ENCODE measurements at places on chromosomes 7 and 10.

DNA sequence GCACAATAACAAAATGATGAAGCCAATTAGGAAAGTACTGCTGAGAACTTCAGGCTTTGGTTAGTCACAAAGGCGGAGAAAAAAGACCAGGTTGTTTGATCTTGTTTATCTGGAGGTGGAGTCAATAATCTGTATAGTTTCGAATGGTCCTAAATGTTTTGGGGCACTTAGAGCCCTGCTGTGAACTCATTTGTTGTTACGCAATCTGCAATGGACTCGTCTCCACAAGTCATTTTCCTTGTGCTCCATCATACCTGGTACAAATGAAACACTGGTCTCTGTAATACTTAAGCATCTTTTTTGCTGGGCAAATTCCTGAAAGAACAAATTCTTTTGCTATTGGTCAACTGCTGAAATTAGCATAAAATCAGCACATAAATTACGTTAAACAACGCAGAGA is 430.5 kb downstream of the GATA3 start:
- no peak for DNase-seq

GRCh38 chr7:136687693-136688322 is 180.6 kb upstream of the CHRM2 start:
- DNase-seq, result peak; percentile 0

DNA sequence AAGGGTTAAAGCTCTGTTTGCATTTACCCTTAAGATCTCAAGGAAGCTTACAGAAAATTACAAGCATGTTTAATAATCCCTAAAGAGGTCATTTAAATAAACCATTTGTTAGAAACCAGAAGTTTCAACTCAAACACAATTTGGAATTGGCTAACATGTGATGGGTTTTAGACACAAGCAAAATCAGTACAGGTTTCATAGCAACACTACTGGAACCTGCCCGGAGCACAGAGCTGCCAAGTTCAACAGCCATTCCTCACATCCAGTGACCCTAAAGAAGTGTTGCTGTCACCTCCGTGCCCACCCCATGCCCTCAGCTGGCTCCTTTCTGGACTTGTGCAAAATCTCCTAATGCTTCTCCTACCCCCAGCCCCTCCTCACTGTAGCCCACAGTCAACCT is 338.8 kb upstream of the AUTS2 start:
- no peak for DNase-seq

GRCh38 chr10:45080331-45080730 is 79.6 kb downstream of the ZNF22 start:
- DNase-seq, result no peak

DNA sequence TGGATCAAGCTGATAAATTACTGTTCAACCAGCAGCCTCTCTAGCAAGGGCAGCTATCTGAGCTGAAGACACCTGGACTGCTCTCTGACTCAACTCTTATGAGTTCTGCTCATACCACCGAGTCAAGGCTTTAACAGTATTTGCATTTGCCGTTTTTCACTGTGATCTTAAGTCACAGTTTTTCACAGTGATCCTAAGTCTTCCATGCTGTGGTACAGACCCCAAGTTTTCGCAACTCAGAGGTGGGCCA is 31.3 kb downstream of the PIP4K2A start:
- no peak for DNase-seq

- no peak for DNase-seq
These were observed 48.3 kb upstream of the FAM171A1 start for GRCh38 chr10:15419279-15419874.

DNA sequence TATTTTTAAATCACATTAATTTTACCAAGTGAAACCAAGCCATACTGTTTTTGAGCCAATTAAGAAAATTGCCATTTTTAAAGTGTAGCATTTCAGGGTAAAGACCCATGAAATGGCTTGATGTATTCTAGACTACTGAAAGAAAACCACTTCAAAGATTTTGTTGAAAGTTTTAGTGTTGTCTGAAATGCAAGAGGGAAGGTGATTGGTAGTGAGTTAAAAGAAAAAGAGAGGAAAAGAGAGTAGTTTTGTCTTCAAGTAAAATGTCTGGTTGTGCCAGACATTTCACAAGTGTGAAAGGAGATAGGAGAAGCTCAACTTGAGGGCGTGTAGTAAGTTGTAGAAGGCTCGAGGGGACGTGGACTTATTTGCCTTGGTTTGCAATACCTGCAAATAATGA is 41.6 kb downstream of the CALML5 start:
- no peak for DNase-seq

GRCh38 chr10:66321723-66322665 is 603.8 kb upstream of the LRRTM3 start:
- DNase-seq, result no peak

DNA sequence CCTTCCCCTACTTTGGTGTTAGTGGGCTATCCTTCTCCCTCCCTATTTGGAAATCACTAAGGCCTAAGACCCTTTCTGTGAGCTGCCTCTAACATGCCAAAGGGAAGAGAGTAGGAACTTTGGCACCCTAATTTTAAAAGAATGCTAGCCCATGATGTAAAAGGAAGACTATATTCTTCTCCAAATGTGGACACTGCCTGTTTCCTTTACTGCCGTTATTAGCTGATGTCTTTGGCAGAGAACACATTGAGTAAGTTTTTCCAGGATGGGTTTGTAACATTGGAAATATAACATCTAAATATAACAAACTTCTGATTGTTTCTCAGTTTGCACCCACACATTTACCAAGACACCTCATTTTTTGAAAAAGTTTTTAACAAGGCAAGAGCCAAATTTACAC is 56.9 kb upstream of the TNKS2 start:
- DNase-seq, result no peak

DNA sequence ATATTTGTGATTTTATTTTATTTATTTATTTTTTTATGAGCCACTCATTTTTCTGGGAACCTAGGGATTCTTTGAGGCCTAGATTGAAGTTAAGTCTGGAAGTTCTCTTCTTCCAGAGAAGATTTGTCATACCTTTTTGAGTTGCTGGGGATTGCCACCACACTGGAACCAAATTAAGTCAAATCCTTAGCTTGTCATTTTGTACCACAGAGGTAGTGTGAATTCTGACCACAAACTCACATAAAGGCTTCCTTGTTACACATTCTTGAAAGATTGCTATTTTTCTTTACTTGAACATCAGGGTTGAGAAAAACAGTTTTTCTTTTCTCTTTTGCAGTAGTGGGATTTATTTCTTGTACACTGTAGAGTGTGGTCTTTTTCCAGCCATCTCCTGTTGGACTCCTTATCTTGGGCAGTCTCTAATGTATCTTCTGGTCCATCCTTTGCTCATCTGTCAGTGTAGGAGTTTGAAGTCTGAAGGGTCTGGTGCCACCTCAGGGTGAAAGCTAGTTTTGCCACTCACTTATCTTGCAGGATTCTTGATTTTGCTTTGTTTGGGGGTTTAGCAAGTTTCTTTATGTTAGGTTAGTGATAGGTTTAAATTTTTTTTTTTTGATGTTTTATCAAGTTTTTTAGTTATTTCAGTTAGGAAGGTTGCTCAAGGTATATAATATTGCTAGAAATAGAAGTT is 24.8 kb downstream of the PCBD1 start:
- DNase-seq, result no peak

DNA sequence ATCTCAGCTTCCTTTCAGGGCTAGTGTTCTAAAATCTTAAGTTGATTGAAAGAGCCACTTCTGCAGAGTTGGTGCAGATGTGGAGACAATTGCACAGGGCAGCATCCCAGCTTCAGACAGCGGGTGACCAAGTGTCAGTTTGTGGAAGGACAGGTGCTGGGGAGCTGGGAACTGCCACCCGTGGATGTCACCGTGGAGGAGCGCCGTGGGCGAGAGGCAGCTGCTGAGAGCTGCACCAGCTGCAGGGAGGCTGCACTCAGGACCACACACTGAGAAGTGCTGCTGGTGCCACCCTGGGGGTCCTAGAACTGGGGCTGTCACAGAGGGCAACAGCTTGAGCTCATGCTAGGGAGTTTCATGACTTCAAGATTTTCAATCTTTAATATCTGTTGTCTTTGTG is 543.0 kb upstream of the FZD8 start:
- DNase-seq, result peak; percentile 48

DNA sequence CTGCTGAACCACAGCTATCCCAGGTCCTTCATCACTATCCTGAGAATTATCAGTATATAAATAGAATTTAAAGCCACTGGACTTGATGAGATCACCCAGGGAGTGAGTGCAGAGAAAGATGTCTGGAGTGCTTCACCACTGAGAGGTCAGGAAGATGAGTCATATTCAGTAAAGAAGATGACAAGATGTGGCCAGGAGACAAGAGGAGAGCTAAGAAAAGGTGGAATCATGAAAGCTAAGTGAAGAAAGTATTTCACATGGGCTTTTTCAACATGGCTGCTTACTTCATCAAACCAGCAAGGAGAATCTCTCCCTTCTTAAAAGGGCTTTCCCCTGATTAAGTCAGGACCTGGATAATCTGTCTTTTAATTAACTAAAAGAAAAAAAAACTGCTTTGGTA is 9.1 kb upstream of the PRKAR2B start:
- DNase-seq, result no peak

DNA sequence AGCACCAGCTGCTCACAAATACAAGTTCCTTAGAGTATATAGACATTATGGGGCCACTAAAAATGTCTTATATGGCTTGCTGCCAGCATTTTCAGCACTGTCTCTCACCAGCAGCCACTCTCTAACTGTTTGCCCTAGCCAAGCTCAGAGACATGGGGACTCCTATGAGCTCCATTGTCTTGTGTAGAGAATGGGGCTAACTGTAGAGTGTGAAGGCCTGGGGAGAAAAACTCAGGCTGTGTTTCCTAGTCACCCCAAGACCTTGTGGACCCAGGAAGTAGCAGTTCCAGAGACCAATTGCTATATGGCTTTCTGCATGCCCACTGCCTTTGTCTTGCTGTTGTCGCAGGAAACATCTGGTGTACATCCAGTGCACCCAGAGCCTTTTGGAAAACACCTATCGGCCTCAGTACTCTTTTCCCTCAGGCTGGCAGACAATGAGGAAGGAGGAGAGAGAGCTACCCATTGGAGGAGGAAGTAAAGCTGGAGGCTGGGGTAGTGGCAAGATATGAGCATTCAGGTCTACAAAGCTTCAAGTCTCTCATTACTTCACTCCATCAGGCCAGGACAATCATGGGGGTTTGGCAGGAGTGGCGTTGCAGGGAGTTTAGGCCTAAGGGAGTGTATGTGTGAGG is 28.4 kb downstream of the ENTPD1 start:
- DNase-seq, result no peak

GRCh38 chr7:35252612-35253459 is 1.1 kb downstream of the TBX20 start:
- no peak for DNase-seq

DNA sequence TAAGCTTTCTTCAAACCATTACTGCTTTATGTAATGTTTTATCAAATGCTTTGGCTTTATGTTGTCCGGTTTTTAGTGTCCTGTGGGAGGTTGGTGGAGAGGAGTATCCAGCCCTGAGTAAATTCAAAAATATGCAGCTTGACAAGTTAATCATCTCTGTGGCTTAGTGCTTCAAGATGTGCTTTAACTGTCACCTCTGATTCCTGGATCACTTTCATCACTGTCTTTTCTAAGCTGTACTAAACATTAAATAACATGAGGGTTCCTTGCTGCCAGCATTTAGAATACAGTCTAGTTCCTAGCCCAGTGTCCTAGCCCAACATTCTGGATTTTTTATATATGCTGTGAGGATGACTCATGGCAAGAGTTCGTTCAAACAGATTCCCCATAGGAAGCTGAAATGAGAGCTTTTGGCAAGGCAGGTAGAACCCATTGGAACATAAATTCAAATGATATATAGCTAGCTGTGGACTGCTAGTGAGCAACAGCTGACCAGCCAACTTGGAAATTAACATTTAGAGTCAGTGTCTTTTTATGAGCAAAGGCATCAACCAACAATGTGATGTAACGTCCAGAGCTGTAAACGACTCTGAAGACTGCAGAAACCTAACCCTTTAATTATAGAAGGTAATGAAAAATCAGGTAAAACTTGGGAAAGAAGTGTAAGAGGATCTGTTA is 80.6 kb upstream of the OIT3 start:
- DNase-seq, result no peak
